ENCODE measurements at places on chromosomes 2 and 18. TPM values are rescaled to one million over a fixed set of nuclear protein-coding genes. Genes with fewer than 3 reads are reported as not detected.

Gene ACMSD
- total RNA-seq = not detected

DNA sequence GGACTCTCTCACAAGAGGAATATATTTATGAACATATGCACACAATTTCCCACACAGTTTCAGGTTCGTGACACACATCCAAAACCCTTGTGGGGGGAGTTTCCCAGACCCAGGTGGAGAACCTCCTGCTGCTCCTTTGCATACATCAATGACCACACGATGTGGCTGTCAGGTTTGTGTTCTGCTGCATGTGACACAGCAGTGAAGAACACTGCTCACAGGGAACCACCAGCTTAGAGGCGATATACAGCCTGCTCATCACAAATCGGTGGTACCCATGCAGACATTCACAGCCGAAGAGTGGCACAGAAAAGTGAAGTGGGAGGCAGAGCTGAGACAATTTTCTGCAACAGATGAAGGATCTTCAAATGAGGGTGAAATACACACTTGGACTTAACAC lies 175.6 kb upstream of the ZFP36L2 start:
- DNase-seq = no peak

DNA sequence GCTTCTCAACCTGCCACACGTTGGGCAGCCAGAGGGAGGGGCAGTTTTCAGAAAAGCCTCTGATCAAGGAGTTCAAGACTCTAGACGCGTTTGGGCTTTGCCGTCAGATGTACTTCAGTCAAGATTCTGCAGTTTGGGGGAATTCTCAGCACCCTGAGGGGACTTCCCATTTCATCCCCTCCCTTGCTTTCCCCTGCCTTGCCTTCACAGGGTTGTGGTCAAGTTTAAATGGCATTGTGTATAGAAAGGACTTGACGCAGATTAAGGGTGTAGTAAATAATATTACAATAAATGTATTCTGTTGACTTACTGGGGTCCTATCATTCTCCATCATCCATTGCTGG lies 198.3 kb upstream of the NABP1 start:
- DNase-seq = no peak

Gene CCDC148
- total RNA-seq = 1.4 TPM

GRCh38 chr2:201883606-201884369 lies 77.5 kb downstream of the CDK15 start:
- peak; percentile 70 for DNase-seq

Gene HAAO
- not detected for total RNA-seq

DNA sequence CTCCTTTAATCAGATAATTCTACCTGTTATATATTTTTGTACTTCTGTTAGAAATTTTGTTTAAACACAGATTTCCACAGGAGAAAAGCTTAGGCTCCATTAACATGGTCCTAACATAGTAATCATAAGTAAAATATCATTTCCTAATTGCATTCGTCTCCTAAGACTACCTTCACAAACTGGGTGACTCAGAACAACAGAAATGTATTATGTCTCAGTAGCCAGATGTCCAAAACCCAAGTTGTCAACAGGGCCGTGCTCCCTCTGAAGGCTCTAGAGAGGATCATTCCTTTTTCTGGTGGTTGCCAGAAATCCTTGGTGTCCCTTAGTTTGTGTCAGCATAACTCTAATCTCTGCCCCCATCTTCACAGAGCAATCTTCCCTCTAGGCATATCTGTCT lies 5.4 kb downstream of the FBXO15 start:
- DNase-seq = peak; percentile 18

Gene MRPL33
- 335 TPM for total RNA-seq

Gene CAPN14
- 0.96 TPM for total RNA-seq

GRCh38 chr2:134225173-134225572 lies 28.7 kb upstream of the MGAT5 start:
- DNase-seq = no peak

DNA sequence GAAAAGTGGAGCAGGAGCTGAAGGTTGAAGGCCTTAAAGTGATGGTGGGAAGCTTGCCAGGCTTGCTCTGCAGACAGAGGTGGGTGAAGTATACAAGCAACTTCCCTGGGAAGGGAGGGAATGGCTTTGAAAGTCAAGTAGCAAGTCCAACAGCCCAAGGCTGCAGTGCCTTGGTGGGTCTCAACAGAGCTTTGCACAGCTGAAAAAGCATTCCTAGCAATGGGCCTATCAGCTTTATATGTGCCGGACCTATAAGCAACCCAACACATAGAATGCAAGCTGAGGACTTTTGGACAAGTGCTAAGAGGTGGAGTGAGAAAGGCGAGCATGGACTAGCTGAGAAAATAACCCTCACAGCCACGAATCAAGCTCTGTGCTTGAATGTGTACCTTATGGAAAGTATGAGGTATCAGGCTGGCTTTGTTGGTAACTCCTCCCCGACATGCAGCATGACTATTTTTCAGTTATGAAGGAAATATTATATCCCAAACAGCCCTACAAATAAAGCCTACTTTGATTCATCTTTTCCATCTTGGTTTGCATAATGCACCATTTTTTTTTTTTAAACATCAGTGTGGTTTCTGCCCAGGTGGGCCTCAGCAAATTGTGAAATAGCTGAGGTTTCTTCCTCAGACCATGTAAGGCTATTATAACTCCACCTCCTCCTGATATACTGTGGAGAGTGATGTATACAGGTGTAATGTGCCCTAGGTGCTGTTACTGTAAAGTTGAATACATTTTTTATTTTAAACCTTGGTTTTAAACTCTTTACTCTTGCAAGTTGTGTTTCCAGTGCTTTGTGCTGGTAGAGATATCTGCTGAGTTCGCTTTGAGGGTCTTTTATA lies 241.4 kb upstream of the CXCR4 start:
- no peak for DNase-seq

DNA sequence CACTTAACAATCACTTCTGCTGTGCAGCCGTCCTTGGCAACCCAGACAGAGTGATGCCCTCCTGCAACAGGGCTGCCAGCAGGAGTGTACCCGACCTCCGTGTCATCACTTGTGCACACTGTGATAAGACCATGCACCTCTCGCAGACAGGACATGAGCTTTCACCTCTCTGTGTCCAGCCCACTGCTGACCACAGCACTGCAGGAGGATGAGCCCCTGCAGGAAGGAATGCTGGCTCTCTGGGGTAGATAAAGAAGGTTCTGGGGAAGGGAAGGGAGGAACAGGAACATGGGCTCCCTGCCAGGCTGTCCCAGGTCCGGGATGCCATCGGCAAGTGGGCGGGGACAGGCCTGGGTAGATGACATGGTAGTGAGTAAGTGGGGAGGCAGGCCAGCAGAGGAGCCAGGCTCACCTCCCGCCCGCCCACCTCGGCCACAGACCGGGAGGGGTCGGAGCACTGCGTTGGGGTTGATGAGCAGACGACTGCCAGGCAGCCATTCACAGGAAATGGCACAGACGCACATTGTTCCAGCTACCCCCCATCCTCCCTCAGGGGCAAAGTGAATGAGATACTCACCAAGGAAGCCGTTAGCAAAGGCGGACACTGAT lies 18.6 kb upstream of the COL6A3 start:
- peak; percentile 100 for DNase-seq

- no peak for DNase-seq
Observed at GRCh38 chr2:88808652-88809051, 117.2 kb downstream of the RPIA start.

Gene ZNF236
- 4.2 TPM for total RNA-seq

DNA sequence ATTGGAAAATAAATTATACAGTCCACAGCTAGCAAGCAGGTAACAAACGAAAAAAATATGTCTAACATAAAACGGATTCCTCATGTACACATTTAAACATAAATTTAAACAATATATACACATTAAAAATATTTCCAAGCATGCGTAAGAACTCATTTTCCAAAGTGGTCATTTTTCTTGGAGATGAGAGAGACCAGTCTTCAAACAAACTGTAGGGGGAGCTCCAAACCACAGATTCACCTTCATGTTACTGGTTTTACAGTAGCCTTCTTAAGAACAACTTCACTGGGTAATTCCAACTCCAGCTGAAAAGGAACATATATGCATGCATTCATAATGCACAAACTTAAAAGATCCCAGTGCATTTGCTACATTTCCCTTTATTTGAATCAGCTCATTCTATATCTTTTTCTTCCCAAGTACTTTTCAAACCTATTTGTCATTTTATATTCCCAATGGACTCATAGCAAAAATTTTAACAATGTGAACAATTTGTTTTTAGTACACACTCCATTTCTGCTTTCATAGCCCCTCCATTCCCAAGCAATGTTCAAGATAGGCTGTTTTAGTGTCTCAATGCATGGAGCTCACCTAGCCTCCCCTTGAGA lies 4.7 kb upstream of the STAMBP start:
- peak; percentile 76 for DNase-seq

Gene REG3G
- total RNA-seq = not detected

- DNase-seq = peak; percentile 11
Observed at GRCh38 chr18:79378536-79379250, 17.0 kb upstream of the NFATC1 start.

GRCh38 chr18:56541793-56542192 lies 96.6 kb downstream of the TXNL1 start:
- no peak for DNase-seq

- DNase-seq = peak; percentile 50
Observed at GRCh38 chr2:216516730-216517350, 18.2 kb downstream of the RPL37A start.

Gene GALR1
- total RNA-seq = not detected

DNA sequence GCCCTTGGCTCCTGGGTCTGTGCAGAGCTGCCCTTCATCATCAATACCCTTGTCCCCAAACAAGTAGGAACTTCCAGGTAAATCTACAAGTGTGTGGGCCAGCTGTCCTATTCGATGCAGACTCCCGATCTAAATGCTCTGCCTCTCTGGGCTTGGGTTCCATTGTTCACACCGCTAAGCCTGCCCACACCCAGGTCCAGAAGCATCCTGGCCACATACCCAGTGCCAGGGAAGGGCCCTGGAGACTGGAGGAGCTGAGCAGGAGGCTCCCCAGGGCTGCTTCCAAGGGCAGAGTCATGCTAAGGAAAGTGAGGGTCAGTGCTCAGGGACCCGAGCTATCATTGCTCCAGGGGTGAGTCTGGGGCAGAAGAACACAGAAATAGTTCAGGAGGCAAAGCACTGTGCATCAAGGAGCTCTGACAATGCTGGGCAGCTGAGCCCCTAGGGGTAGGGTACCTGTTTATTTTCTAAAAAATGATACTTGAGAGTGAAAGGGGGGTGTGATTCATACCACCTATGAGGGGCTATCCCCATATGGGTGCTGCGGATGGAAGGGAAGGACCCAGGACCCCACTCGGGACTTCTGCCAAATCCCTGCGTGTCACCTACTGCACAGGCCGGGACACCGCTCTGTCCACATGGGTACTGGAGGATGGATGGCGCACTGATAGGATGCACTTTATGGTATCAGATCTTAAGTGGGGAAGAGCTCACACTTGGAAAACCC lies 25.8 kb upstream of the TWIST2 start:
- no peak for DNase-seq

DNA sequence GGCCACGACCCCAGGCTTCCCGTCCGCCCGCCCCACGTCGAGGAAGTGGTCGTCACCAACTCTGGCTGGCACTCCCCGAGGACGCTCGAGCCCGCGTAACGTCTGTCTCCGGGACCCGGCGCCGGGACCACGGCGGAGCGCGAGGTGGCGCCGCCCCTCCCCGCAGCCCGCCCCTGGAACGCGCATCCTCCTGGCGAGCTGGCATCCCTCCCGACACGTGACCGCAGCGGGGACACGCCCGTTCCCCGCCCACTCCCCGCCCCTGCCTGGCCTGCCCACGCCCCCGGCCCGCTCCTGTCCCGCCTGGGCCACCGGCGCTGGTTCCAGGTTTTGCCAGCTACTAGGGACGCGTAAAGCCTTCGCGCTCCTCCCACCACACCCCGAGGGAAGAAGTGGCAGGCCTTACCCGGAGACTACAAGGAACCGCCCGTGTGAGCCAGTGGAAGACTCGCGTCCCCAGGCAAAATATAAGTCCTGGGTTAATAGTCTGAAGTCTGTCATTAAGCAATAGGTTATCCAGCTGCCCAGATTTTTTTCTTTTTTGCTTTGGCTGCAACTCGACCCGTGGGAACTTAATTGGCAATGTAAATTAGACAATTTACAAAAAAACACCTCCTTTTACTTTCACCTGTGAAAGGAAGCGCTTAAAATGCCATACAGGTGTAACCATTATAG lies at the start of gene OSBPL1A:
TSS of gene OSBPL1A (minus strand) at position 131 of the 675 bp plus-strand sequence. CDS start 20,291 bp downstream, outside the sequence.
- DNase-seq = peak; percentile 92

Gene SCN9A
- 0.12 TPM for total RNA-seq

Gene NXPH2
- not detected for total RNA-seq

Gene CDCA7
- 28.8 TPM for total RNA-seq

GRCh38 chr18:32956591-32957315 lies 183.9 kb upstream of the KLHL14 start:
- DNase-seq = peak; percentile 50

Gene ACADL
- total RNA-seq = not detected

DNA sequence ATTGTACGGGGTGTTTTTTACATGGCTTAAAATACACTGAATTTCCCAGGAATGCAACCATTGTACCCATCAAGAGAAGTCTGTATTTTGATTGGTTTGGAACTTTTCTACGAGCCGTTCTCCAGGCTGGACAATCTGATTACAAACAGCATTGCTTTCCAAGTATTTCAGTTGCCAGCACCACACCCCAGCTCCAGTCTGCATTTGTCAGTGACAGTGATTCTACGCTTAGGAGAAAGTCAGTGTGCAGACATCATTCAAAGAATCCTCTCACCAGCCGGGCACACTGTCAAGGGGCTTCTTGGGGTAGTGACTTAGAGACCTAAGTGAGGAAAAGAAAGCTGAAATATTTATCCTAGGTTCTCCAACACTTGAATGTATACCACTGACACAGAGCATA lies 194.1 kb downstream of the ANAPC1 start:
- no peak for DNase-seq

- DNase-seq = no peak
Observed at GRCh38 chr2:195857132-195857531, 200.1 kb downstream of the SLC39A10 start.

Gene LCT
- total RNA-seq = not detected

GRCh38 chr2:2183176-2183575 lies 147.9 kb downstream of the MYT1L start:
- no peak for DNase-seq

Gene THSD7B
- total RNA-seq = 2.1 TPM

DNA sequence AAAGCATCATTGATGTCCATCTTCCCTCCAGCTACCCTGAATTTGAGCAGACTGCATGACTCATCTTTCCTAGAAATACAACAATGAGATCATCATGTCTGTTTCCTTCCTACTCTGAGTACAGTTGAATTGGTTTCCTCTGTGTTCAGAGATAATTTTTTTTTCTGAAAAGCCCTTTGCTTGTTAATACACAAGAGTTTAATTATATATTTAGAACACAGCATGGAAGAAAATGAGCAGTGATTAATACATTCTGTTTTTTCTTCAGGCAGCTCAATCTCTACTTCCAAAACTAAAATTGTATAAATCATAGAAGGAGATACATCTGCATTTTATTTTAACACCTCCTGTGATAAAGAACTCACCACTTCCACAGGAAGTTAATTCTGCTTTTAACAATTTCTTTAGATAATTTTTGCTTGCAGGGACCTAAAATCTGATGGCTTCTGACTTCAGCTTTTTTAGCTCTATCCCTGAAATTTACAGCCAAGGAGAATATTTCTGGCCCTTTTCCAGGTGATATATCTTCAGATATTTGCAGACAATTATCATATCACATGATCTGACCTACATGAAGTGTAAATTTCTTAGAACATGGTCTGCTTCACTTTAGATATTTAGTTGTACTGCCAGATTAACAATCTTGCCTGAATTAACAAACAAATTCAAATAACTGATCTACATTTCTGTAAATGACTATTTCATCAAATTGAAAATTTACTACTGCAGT lies 249.0 kb downstream of the TRIB2 start:
- peak; percentile 85 for DNase-seq

Gene ADAM23
- total RNA-seq = not detected

- peak; percentile 89 for DNase-seq
Observed at GRCh38 chr2:44753552-44754285, 187.8 kb upstream of the SIX3 start.

- no peak for DNase-seq
Observed at GRCh38 chr2:197786010-197786877, 1.1 kb upstream of the BOLL start.

Gene HOXD9
- 1.4 TPM for total RNA-seq

Data from RPMI7951 (cell line).